ENCODE measurements at places on chromosomes 13 and 19. TPM values are rescaled to one million over a fixed set of nuclear protein-coding genes. Genes with fewer than 3 reads are reported as not detected.

DNA sequence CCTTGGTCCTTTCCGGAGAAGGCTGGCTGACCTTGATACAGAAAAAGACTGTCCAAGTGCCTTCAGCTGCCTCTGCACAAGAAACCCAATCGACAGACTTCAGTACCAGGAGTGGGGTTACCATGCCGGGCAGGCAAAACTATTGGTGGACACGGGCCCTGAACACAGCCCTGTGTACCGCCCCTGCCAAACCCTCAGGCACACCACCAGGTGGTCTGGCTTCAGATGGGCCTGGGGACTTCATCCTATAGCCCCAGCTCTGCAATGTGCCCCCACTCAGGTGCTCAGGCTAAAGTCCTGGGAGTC lies 17.5 kb downstream of the TCF3 start:
- DNase-seq, result no peak

GRCh38 chr13:27920677-27921420 lies 1.0 kb downstream of the PDX1 start:
- no peak for DNase-seq

DNA sequence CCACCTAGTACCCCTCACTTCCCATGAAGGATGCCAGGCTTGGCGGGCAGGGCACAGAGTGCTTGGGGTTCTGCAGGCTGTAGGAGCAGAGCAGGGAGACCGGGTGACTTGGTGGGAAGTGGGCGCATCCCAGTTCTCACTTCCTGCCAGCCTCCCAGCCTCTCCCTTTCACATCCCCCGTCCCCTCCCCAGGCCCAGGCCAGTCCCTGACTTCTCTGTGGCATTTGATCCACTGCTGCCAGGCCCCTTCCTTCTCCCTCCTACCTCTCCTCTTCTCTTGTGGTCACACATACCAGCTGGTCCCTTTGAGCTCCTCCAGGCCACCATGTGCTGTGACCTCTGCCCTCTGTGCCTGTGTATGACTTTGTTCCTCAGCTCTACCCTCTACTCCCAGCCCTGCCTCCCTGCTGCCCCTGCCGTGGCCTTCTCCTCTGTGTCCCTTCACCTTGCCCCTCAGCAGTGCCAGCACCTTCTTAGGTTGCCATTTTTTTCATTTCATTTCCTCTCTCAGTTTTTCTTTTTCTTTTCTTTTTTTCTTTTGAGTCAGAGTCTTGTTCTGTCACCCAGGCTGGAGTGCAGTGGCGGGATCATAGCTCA lies 19.5 kb downstream of the MYO1F start:
- no peak for DNase-seq

GRCh38 chr13:110338441-110339101 lies 31.5 kb downstream of the COL4A2 start:
- DNase-seq, result no peak

The IGFL3 gene
- total RNA-seq, result not detected
